Stimulated activated naive CD4-positive, alpha-beta T cell treated with Interleukin-2 at 50 U/mL for 16 hours (primary cell): ENCODE measurements at places on chromosomes 5 and 9.

GRCh38 chr9:136588663-136589464, 43.0 kb upstream of the NOTCH1 start:
- no peak for DNase-seq

GRCh38 chr5:178194026-178194425, 6.9 kb upstream of the GMCL2 start:
- no peak for DNase-seq

DNA sequence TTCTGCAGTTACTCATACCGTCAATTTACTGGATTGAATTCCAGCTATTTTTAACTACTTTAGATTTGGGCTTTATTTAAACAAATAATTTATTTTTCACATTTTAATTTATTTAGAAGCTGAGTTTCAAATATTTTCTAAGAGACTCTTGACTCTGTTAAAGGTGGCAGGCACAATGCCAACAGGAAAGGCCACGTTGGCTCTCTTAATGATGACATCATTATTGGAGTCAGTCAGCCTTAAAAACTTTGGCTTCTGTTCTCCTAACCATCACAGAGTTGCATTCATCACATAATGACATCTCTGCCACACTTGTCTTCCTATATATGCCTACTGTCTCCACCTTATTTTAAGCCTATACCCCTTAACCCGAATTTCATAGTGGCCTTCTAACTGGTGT, 172.3 kb upstream of the PLPPR1 start:
- DNase-seq: no peak

DNA sequence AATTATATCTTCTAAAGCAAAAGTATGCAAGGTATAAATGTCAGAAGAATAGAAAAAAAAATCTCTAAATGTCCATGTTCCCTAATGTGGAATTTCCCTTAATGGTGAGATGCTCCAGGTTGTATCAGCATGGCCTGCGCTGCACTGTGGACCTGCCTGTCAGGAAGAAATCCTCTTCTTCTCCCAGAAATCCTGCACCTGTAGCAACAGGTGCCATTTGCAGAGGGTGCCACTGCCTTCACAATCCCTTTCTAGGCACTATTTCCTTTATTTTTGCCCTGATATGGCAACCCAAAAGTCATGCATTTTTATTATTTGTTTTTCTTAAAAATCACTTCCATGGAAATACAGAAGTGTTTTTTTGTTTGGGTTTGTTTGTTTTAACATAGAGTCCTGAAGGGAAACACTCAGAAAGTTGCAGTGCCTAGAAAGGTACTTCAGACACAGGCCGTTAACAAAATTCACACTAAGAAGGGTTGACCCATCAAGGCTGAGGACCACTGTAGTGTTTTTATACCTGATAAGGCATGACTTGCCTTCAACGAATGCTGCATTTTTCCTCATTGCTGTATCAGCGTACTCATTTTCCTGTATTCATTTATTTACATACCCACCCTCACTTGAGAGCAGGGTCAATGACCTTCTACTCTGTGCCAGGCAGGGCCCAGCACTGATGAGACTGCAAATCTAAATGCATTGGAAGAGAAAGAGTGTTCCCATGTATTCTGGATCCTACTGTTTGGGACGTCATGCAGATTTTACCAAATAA, 177.8 kb downstream of the SNX18 start:
- no peak for DNase-seq

DNA sequence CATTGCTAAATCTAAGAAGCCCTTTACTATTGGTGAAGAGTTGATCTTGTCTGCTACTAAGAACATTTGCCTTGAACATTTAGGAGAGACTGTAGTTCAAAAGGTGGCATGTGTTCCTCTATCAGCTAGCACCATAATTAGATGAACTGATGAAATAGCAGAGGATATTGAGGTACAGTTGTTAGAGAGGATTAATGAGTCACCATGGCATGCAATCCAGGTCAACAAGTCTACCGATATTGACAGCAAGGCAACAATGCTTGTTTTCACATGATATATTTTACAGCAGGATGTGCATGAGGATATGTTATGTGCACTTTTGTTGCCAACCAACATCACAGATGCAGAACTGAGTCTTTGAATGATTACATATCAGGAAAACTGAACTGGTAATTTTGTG, 134.3 kb upstream of the CDH9 start:
- DNase-seq: no peak

DNA sequence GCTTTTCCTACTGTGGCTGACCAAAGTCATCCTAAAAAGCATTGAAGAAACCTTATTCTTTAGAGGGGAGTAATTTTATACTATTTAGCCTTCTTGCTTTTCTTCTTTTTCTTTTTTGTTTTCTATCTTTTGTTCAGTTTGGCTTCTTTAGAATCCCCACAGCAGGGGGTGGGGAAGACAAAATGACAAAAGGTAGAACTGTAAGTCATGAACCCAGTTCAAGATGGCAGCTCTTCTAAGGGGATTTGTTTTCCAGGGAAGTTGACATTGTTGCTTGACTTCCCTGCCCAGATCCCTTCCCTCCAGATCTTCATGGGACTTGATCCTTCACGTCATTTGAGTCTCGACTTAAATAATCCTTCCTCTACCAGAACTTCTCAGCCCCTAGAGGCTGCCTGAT, 692.4 kb upstream of the DMAC1 start:
- DNase-seq: no peak

- no peak for DNase-seq
These were observed 39.0 kb downstream of the GPR21 start for GRCh38 chr9:123072407-123072995.

GRCh38 chr5:146662229-146662628, 146.2 kb upstream of the GPR151 start:
- DNase-seq: no peak

GRCh38 chr9:21015129-21015815, 16.2 kb downstream of the HACD4 start:
- DNase-seq: no peak

GRCh38 chr9:371349-371748, 156.7 kb downstream of the DOCK8 start:
- no peak for DNase-seq

GRCh38 chr5:127705120-127705892, 2.1 kb downstream of the CCDC192 start:
- no peak for DNase-seq

- peak; percentile 3 for DNase-seq
These were observed 11.0 kb upstream of the NANS start for GRCh38 chr9:98045234-98046179.

DNA sequence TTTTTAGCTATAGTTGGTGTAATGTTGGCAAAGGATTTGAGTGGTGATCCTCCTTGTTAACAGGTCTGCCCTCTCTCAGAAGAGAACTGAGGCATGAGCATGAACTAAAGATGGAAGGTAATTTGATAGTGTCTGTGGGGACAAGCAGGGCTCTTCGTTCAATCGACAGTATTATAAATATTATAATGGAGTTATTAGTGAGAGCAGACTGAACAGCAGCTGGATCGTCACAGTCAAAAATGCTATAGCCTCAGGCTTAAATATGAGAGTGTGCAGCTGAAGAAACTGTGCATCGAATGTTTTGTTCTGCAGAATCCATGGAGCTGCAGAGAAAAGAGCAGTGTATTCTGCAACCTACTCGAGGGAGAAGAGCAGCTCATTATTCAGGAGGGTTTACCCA, 757.3 kb downstream of the DNAH5 start:
- DNase-seq: no peak

- no peak for DNase-seq
These were observed 51.7 kb downstream of the TMOD1 start for GRCh38 chr9:97553141-97553540.

DNA sequence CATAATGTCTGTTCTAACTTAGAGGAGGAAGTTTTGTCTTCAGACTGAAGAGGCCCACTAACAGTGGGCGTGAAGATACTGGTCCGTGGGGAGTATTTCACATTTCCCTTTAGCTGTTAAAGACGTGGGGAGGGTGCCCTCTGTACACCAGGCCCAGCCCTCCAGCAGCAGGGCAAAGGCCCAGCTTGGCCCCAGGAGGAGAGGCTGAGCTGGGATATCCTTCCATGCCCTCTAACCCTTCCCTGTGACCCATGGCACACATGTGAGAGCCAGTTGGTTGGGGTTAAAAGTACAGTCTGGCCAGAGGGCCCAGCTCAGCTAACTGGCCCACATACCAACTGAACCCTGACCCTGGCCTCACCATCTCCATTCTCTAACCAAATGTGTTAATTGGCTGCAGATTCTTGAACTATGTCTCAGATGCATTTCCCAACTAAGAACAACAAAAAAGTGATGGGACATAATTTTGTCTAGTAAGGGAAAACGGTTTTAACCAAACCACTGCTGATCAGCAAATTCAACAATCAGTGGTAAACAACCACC, 74.4 kb downstream of the LHFPL2 start:
- no peak for DNase-seq

DNA sequence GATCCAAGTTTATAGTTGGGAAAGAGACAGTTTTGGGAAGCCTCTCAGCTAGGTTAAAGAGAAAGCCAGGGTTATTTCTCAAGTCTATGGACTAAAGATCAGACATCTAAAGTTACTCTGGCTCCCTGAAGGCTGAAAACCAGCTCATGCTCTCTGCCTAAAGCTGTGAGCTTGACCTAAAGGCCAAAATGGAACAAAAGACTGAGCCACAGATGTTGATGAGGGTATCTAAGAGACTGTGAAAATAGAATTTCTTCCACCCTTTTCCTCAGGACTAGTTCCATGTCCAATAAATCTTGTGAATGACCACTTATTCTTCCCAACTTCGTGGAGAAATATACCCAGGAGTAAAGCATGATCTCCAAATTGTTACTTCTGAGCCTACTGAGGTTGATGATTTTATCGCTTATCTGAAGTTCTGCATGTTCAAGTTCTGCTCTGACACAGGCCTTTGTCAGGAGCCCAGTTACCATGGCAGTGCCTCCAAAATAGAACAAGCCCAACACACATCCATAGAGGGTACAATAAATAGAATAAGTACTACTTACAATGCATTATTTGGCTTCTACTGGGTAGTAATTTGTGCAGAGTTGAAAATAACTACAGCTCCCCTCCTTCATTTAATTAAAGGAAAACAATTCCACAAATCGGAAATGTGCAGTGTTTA, 373.6 kb downstream of the NTRK2 start:
- no peak for DNase-seq

- DNase-seq: no peak
These were observed 114.5 kb downstream of the TSSK1B start for GRCh38 chr5:113320273-113320780.

- DNase-seq: no peak
These were observed 64.9 kb downstream of the CFAP95 start for GRCh38 chr9:69885474-69885929.

- DNase-seq: no peak
These were observed 52.2 kb downstream of the LURAP1L start for GRCh38 chr9:12826924-12827565.

DNA sequence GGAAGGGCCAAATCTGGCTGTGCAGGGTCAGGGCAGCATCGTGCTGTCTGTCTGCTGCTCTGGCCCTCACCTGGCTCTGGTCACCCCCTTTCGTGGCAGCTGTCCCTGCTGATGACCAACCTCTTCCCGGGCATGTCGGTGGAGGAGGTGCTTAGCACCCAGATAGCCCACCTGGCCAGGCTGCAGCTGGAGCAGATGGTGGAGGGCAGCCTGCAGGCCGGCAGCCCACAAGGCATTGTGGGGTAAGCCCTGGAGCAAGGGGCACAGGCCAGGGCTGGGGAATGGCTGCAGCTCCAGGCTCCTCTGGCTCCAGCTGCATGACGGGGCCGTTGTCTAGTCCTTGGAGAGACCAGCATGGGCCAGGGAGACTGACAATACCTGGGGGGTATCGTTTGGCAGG, 8.2 kb downstream of the TOR2A start:
- no peak for DNase-seq

DNA sequence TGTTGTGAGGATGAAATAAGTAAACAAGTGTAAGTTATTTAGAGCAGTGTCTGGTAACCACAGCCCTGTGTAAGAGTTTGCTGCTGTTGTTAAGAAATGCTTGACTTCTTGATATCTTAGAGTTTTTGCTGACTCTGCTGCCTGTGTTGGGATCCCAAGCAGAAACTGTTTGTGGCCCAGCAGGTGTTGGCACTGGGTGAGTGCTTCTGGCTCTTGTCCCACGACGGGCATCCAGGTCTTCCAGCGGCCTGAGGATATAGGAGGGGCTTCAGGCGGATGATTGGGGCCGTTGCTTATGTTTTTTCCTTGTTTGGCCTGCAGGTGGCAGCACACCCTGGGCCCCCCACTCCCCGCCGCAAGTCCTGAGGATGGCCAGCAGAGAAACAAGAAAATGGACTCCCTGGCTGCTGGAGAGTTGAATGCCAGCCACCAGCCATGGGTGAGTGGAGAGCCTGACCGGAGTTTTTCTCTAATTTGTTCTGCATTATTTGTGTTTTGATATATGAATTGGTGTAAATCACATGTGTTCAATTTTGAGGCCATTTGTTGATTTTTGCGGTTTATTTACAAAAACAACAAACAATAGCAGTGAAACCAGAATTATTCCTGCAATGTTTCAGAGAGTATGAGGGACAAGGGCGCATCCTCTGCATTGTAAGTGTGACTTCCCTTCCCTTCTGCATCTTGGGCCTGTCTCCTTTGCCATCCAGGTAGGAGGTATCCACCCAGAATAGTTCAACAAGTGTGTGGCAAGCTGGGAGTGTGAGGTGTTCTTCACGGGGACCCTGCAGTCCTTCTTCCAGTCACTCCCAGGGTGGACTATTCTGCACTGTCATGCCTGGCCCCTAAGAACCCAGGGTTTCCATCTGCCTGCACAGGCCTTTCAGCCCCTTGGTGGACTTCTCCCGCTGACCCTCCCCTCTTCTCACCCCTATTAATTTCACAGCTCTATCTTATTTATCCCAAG, 50.3 kb downstream of the SLC22A5 start:
- DNase-seq: peak; percentile 38

DNA sequence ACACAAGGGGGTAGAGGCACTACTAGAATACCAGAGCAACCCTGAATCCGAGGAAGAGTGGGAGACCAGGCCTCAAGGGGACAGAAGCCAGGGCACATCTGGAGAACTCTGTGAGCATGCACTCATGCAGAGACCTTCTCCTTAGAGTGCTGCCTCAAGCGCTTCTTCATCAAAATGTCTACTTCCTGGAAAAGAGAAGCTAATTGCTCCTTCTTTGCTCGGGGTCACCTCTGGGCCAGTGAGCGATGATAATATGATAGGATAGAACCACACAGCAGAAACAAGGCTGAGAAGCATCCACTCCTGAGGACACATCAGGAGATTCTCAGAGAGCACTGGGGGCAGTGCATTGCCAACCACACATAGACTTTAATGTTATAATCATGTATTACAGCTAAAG, 23.7 kb upstream of the LMNB1 start:
- DNase-seq: no peak

DNA sequence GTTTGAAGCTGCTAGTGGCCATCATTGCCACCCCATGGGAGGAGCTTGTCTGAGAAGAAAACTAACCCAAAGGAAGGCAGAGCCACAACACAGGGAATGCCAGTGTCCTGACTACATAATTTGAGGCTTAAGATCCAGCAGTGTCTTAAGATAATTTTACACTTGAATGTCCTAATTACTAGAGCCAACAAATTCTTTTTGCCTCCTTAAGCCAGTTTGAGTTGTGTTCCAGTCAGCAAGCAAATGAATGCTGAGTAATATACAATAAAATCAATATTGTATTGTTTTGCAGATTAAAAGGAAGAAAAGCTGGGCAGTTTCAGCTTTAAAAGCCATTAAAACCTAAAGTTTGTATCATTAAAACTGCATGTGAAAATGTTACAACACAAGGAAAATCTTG, 13.9 kb downstream of the HTR4 start:
- no peak for DNase-seq

GRCh38 chr5:855771-856530, 5.2 kb upstream of the ZDHHC11 start:
- no peak for DNase-seq

GRCh38 chr9:112002847-112003457, 106.3 kb downstream of the UGCG start:
- DNase-seq: no peak

- DNase-seq: no peak
These were observed 60.2 kb downstream of the SPOCK1 start for GRCh38 chr5:137438932-137439331.
